ENCODE measurements at places on chromosomes 3 and 15.

DNA sequence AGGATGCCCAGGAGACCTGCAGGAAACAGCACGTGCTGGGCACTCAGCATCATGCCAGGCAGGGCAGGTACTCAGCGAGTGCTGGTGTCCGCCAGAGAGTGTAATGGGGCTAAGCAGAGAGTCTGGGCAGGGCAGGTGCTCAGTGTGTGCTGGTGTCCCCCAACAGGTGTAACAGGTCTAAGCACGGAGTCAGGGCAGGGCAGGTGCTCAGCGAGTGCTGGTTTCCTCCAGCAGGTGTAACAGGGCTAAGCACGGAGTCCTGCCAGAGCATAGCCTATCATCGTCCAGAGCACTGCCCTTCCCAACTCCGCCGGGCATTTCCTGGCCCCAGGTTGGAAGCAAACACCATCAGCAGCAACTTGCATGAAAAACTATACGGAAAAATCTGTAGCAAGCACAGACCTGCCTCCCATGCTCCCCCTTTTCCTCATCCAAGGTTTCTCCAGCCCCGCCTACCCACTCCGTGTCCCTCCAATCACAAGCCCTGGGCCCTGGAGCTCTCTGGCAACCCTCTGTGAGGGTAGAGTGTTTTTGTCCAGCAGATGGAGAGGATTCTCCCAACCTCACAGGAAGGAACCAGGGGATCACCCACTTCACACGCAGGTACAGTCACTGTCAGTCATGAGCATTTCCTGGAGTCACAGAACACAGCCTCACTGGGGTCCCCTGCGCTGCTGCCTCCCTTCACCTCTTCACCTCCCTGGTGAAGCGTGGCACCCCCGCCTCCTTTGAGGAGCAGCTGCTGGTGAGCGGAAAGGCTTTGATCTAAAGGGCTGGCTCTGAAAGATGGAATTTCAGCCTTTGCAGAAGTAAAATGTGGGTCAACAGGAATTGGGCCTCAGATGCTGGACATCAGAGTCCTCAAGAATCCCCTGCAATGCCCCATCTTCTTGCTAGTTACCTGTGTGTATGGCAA is 302.5 kb downstream of the OCA2 start:
- DNase-seq, result no peak

GRCh38 chr3:191331388-191331787 is 1.1 kb upstream of the UTS2B start:
- no peak for DNase-seq

GRCh38 chr15:61237400-61237799 is 8.3 kb upstream of the RORA start:
- no peak for DNase-seq

DNA sequence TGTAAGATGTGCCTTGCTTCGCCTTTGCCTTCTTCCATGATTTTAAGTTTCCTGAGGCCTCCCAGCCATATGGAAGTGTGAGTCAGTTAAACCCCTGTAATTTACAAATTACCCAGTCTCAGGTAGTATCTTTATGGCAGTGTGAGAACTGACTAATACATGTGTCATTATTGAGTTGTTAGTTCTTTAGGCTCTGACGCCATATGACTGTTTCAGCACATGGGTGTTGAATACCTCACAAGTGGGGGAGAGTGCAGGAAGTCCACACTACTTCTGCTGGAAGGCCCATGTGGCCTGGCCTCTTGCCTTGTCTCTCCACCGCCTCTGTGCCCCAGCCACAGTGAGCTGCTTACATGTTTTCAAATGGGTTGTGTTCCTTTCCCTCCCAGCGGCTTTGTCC is 28.5 kb downstream of the MFSD1 start:
- DNase-seq, result no peak

DNA sequence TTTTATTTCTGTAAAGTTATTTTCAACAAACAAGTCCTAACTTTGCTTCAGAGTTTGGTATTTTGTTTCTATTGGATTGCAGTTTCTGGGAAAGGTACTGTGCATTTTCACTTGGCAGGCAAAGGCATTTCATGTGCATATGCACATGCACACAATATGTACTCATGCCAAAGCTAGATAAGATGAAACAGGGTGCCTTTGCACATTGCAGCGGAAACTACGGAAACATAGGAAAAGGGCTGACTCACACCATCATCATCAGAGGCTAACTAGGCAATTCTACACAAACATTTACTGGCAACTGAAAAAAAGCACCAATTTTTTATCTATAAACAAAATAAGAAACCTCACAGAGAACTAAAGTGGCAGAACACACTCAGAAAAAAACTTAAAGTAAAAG is 550.6 kb upstream of the NECTIN3 start:
- DNase-seq, result no peak

- no peak for DNase-seq
Observed at GRCh38 chr3:108093616-108094015, 2.8 kb upstream of the CD47 start.

GRCh38 chr3:112345681-112346080 is 12.7 kb downstream of the CD200 start:
- no peak for DNase-seq

DNA sequence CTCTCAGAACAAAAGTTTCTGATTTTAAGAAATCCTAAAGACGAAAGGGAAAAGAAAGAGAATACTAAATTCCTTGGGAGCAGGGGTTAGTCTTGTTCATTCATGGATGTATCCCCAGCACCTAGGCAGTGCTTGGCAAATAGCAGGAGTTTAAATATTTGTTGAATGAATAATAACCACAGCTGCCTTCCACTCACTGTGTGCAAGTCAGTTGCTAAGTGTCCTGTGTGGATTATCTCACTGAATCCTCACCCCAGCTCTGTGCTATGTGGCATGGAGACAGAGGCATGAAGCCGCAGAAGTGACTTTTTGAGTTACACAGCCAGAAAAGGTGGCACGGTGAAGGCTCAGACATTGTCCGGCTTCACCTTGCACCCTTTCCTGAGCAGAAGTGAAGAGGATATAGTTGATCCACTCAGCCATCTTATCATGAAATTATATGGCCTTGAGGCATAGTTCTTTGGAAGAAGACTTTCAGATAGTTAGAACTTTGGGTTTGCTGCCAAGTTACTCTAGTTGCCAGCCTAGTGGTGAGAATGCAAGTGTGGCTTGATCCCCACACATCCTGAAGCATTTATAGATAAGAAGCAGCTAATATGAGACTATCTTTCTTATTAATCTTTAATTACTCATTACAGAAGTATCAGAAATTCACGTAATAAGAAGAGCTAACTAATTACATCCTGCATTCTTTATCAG is 355.5 kb downstream of the LRTM1 start:
- no peak for DNase-seq

DNA sequence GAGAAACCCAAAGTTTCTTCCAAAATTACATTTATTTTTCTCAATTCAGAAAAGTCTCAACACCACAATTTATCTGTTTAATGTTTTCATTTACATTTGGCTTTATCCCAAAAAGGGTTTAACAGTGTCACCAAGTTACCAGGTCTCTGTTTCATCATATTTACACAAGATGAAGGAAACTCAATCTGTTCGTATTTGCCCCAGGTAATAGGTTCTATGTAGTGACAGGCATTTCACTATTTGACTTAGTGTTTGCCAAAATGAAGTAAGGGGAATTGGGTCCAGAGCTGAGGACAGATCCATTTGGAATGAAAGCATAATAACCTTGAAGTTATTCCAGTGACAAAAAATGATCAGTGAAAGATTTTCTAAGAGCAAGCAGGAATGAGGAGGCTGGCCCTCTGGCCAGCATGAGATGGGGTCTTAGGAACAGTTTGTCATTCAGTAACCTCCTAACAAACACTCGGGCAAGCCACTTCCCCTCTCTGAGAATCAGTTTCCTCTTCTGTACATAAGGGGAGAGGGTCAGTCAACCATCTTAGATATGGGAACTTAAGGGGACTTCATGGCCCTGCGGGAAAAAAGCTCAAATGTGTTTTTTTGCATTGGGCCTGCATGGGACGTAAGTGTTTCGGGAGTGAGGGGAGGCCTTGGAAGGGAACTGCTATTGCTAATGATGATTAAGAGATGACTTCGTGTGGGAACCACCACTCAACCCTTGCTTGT is 31.8 kb downstream of the UMPS start:
- no peak for DNase-seq

DNA sequence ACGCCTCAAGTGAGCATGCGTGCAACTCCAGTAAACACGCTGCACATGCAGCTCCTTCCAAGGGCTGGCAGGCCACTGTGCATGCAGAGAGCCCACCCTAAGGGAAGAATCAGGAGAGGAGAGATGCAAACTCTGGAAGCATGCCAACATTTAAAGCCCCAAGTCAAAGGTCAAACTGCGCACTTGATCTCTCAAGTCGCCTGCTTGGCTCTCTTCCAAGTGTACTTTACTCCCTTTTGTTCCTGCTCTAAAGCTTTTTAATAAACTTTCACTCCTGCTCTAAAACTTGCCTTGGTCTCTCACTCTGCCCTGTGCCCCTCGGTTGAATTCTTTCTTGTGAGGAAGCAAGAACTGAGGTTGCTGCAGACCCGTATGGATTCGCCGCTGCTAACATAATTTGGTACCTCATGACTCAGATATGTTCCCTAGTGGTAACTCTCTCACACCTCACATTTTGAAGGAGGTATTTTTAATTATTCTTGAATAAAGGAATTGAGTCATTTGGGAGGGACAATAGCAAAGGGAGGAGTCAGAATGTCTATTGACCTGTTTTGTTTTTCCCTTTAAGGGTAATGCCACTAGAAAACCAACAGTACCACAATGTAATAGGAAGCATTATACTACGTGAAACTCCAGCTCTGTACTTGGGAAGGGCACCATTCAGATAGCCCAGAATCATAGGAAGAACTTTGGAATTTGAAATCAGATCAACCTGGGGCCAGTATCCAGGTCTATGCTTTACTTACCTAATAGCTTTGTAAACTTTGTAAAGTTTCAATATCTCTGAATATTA is 19.6 kb upstream of the DGKG start:
- DNase-seq, result no peak

Data from stimulated activated CD4-positive, alpha-beta T cell treated with anti-CD3 and anti-CD28 coated beads, TNF-alpha, amount 100 ng/mL, for 4 hours (primary cell).